ENCODE measurements at places on chromosomes 6 and 20.

- no peak for DNase-seq
Observed at GRCh38 chr6:116542426-116542825, 3.1 kb downstream of the TRAPPC3L start.

DNA sequence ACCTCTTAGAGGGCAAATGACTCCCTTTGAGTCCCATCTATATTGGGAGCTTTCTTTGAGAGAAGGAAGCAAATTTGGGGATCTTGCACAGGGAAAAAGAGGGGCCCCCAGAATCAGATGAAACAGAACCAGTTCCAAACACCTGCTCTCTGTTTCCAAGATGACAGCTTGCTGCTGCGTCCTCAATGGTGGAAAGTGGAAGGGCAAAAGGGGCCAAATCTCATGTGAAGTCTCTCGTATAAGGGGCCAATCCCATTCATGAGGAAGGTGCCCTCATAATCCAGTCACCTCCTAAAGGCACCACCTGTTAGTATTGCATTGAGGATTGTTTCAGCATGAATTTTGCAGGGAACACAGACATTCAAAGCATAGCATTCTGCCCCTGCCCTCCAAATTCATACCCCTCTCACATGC lies 483 bp upstream of the SERPINB1 start:
- DNase-seq: no peak

DNA sequence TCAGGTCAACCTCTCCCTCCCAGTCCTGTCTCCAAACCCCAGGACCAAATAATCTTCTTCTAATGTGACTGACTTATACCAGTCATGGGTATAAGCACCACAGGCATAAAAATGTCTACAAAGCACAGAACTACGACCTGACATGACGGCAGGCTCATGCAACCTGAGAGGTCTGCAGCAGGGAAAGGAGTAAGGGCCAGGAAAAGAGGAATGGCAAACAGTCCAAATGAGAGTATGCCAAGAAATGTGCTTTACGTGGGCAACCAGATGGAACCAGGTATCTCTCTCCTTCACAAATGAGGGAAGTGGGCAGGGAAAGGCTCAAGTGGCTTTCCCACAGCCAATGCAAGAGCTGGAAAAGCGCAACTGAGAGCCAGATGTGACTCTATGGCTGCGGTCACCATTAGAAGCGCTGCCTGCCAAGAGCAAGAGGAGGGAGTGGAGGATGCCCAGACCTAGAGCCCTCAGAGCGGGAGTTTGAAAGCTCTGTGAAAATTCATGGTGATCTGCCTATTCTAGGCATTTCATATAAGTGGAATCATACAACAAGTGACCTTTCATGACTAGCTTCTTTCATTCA lies 6.0 kb downstream of the APMAP start:
- DNase-seq: peak; percentile 24

DNA sequence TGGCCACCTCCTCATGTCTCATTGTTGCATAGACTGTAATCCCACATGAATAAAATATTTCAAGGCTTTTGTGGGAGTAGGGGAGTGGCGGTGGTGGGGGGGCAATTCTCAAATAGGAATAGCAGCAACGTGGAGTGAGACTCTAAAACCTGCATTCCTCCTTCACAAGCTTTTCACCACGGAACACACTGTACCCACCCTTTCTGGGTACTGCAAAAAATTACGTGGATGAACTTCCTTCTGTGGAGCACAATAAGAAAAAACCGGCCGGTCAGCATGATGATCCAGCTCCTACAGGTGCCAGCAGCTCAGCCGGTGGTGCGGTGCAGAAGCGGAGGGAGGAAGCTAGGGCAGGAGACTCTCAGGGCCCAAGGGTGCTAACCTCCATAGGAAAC lies 930 bp upstream of the RRAGD start:
- no peak for DNase-seq

DNA sequence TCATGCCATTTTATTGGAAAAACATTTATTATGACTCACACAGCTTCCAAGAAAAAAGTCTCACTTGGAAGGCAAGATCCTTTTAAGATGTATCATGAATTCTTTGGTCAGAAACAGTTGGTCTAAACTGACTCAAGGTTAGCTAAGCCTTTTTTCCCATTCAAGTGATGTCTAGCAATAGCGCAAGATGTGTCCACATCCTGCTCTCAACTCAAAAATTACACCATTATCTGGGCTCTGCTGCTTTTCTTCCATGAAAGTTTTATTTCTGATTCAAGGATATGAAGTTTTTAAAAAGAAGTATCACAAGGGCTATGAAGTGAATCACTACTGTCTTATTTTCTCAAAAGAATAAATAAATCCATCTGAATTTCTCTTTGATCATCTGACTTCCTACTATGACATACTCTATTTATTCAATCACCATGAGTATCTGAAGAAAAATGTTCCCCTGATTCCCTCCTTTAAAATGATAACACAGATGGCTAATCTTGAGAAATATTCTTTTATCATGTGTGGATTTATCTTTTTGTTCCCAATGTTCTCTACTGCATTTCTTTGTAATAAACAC lies 139.2 kb downstream of the AHI1 start:
- no peak for DNase-seq

DNA sequence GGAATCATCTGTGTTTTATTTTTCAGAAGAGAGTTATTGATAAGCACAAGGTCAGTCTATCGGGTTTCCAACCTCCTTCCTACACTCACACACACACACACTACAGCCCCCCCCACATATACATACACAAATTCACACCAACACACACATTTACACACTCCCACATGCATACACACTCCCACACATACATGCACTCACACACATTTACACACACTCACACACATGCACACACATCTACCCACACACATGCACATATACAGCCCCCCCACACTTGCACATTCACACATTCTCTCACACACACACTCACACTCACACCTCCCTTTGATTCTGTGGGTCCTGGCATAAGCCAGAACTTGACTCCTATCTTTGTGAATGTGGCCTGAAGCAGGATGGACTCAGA lies 34.5 kb upstream of the PAX1 start:
- no peak for DNase-seq

- DNase-seq: no peak
Observed at GRCh38 chr6:102223942-102224341, 830.4 kb downstream of the GRIK2 start.

DNA sequence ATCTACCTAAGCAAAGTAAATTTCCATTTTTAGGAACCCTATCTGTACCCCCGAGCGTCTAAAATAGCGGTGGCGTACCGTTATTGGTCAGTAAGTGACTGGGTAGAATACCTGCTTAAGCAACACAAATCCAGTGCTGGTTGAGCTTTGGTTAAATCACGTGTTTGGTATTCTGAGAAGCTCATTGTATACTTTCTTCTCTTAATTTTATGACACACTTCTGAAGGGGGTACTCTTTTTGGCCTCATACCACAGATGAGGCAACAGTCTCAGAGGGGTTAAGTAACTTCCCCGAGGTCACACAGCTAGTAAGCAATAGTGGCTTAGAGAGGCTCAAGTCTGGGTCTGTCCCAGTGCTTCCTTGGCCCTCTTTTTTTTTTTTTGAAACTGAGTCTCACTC lies 151.2 kb downstream of the TFAP2C start:
- no peak for DNase-seq

- DNase-seq: no peak
Observed at GRCh38 chr6:22807818-22808217, 238.5 kb downstream of the HDGFL1 start.

GRCh38 chr20:54368570-54368969 lies 106.8 kb upstream of the DOK5 start:
- DNase-seq: no peak

DNA sequence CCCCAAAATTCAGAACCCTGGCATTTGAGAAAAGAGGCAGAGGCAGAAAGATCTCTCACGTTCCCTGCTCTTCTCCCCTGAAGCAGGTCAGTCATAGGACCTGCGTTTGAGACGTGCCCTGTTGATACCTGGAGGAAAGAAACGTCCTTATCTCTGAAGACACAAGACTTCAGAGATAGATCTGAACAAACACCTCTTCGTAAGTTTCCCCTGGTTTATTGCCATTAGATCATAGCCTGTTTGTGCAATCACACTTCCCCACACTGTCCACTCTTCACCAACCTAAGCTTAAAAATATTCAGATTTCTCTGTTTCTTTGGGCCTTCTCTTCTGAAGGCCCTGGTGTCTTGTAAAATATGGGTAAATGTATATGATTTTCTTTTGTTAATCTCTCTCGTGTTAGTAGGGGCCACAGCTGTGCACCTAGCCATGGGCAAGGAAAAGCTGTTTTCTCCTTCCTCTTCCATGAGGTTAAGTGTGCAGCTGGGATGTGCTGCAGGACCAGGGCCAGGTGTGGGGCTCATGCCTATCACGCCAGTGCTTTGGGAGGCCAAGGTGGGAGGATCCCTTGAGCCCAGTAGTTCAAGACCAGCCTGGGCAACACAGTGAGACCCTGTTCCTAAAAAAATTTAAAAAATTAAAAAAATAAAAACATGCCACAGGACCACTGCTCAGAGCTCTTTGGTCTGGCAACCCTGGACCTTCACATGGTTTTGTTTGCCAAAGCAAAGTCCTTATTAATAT lies 4.7 kb upstream of the SLC22A2 start:
- no peak for DNase-seq

Data from islet precursor cell (in vitro differentiated cells).